Naive thymus-derived CD8-positive, alpha-beta T cell (primary cell): ENCODE measurements at places on chromosomes 1 and 21.

DNA sequence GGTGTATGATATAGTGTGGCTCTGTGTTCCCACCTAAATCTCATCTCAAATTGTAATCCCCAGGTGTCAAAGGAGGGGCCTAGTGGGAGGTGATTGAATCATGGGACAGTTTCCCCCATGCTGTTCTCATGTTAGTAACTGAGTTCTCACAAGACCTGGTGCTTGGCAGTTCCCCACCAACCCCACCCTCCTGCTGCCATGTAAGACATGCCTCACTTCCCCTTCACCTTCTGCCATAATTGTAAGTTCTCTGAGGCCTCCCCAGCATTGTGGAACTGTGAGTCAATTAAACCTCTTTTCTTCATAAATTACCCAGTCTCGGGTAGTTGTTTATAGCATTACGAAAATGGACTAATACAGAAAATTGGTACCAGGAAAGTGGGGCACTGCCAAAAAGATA lies 1705.3 kb downstream of the NCAM2 start:
- H3K4me1 ChIP-seq: no peaks in the 10 kb centered on the region
- no peak overlapping the region for H3K4me3 ChIP-seq
- H3K27me3 ChIP-seq: no peaks in the 10 kb centered on the region
- H3K36me3 ChIP-seq: no peaks in the 10 kb centered on the region
- DNase-seq: no peak
- H3K27ac ChIP-seq: no peak overlapping the region

DNA sequence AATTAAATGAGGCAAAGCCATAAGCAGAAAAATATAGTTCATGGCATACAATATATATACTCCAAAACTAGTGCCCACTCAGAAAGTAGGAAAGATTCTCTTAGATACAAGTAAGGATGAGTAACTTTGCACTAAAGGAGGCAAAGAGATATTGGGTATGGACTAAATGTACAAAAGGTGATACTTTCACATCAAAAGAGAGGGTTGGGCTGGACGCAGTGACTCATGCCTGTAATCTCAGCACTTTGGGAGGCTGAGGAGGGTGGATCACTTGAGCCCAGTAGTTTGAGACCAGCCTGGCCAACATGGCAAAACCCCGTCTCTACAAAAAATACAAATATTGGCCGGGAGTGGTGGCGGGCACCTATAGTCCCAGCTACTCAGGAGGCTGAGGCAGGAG lies 6.7 kb downstream of the KYAT3 start:
- H3K27ac ChIP-seq: peak overlapping the region; percentile 33
- H3K27me3 ChIP-seq: no peaks in the 10 kb centered on the region
- no peak overlapping the region for H3K4me3 ChIP-seq
- peaks cover 13% of the 10 kb centered on the region for H3K36me3 ChIP-seq

- H3K4me1 ChIP-seq: peaks cover 41% of the 10 kb centered on the region
- H3K4me3 ChIP-seq: no peak overlapping the region
- DNase-seq: no peak
- no peaks in the 10 kb centered on the region for H3K27me3 ChIP-seq
- peaks cover 14% of the 10 kb centered on the region for H3K36me3 ChIP-seq
These were observed 4.7 kb downstream of the C1orf35 start for GRCh38 chr1:228098323-228098931.

DNA sequence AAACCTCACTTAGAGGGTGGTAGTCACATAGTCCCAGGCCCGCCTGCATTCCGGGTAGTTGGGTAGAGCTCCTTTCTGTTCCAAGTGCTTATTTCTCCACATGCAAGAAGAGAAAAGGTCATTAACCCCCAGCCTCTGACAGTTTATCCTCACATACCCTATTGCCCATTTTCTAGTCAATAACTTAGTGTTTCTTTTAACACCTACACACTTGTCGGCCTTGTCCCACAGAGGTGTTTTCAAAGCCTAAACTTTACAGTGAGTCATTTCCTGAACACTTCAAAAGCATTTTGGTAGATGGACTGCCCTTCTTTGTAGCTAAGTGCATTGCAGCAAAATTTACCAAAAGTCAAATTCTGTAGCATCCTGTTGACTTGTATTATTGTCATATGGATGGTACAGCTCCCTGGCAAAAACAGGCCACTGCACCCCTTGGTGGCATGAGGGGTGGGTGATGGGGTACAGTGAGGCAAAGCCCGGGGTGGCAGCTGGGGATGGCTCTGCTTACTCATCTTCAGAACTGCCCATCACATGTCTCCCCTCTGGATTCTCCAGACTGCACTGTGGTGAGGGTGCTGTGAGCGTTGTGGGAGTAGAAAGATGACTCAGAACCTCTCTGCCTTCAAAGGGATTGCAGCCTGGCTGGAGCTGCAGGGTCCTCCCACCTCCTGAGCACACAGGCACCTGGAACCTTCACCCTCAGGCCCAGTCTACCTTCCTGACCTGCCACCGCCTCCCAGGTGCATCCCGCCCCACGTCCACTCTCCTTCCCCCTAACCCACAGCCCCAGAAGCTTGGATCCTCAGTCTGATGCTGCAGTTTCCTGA lies 45.8 kb upstream of the DMRTB1 start:
- H3K27me3 ChIP-seq: peaks cover 3% of the 10 kb centered on the region
- H3K27ac ChIP-seq: peak overlapping the region; percentile 90
- no peak for DNase-seq
- H3K4me3 ChIP-seq: peak overlapping the region; percentile 56
- peaks cover 55% of the 10 kb centered on the region for H3K4me1 ChIP-seq
